ENCODE measurements at places on chromosomes 3 and 15.

DNA sequence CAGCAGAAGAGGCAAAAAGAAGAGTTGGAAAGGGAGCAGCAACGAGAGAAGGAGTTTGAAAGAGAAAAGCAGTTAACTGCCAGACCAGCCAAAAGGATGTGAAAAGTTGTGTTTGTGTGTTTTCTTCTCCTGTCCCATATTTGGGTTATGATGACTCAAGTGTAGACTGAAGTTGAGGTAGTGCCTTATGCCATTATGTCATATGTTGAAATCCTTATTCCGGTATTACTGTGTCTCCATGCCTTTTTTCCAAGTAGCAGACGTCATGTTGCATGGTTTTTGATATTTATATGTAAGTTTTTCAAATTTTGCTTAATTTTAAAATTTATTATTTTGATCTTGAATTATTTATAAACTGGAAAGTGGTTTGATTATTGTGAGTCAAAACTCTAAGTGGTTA lies 19.2 kb downstream of the BLOC1S6 start:
- no peak for DNase-seq

DNA sequence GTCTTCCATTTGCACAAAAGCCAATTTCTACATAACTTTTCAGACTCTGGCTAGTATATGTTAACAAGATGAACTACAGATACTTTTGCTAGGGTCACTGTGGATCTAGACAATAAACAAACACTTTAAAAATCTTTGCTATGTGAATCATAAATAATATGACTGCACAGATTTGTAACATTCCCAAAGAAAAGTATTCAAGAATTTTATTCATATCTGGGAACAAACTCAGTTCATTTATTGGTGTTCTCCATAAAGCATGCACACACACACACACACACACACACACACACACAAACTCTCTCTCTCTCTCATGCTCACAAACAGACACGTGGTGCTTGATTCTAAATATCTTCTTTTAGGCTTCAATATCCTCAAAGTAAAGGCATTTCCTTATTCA lies 18.8 kb upstream of the THRB start:
- DNase-seq, result no peak

DNA sequence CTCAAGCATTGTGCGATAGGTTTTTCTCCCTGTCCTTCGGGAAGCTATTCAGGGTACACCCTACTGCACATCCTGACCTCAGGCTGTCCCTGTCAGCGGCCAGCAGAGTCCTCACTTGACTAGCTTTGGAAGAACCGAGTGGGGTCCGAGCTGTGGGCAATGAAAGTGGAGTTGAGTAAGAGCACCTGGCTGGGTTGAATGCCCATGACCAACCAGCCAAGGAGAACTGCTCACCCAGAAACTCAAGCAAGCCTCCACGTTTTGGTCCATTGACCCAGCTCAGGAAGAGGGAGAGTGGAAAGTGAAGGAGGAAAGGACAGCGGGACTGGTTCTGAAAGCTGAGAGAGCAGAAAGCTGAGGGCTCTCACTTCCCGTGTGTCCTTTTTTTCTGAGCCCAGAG lies 36.0 kb upstream of the HDGFL3 start:
- no peak for DNase-seq

- no peak for DNase-seq
Observed at GRCh38 chr3:35263477-35263876, 375.8 kb upstream of the ARPP21 start.

GRCh38 chr3:160023476-160023875 lies 34.8 kb downstream of the IL12A start:
- DNase-seq, result no peak

DNA sequence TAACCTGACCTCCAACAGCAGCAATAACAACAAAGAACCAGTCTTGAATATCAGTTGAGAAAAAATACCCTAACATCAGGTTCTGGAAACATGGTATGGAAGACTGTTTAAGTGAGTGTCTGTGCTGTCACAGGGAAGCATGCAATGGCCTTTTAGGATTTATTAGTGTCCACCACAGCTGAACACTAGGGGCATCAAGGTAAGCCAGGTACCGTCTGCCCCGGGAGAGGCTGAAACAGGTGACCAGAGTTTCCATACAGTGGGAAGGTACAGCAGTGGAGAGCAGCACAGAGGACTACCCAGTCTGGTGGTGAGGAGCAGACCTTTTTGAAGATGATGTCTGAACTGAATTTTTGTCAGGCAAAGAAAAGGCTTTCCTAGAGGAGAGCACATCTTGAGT lies 18.4 kb downstream of the ZDHHC23 start:
- DNase-seq, result no peak

- DNase-seq, result no peak
Observed at GRCh38 chr3:13638927-13639326, 90.0 kb downstream of the FBLN2 start.

DNA sequence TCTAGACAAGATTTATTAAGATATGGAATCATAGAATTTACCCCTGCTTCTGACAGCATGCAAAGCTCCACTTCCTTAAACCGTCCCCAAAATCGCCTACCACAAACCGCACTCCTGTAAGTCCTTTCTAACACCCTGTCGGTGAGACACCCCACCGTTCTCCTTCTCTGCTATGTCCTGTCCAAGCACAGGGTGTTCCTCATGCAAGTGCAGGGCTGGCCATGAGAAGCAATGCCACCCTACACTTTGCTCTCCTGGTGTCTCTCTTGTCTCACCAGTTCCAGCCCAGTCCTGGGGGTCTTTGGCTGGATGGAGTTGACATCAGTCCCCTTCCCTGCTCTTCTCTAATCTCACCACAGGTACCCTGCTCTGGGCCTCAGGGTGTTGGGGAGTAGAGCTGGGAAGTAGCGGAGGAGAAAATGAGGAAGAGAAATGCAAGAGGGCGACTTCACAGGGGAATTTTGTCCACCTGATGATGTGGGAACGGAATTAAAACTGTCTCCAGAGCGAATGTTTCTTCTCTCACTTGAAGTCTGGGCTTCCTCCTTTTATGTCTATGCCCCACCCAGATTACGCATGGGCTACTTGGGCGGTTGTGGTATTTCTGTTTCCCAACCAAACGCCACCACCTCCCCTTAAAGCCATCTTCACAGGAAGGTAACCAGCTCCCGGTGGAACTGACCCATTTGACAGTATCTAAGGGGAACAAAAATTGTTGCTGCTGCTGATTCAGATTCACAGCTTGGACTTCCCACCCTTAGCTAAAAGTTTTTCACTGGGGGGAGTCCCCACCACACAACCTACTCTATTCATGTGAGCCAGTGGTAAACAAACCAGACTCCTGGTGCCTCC lies 49.9 kb downstream of the CASR start:
- no peak for DNase-seq

DNA sequence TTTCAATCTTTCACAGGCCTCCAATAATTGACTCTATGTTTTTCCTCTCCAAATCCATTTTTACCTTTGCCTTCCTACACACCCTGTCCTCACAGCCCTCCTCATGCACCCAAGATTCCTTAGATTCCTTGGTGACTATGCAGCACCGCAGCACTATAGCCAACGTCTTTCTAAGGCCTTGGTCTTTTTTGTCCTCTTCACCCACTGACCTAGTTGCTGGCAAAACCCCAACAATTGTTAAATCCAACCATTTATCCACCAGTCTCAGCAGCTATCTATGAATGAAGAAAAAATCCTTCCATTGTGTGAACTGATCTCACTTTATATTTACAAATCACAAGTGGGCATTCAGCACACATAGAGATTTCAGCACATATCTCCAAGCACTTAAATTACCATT lies 203.9 kb downstream of the VGLL3 start:
- no peak for DNase-seq

GRCh38 chr15:88100181-88100580 lies 156.4 kb downstream of the NTRK3 start:
- no peak for DNase-seq

DNA sequence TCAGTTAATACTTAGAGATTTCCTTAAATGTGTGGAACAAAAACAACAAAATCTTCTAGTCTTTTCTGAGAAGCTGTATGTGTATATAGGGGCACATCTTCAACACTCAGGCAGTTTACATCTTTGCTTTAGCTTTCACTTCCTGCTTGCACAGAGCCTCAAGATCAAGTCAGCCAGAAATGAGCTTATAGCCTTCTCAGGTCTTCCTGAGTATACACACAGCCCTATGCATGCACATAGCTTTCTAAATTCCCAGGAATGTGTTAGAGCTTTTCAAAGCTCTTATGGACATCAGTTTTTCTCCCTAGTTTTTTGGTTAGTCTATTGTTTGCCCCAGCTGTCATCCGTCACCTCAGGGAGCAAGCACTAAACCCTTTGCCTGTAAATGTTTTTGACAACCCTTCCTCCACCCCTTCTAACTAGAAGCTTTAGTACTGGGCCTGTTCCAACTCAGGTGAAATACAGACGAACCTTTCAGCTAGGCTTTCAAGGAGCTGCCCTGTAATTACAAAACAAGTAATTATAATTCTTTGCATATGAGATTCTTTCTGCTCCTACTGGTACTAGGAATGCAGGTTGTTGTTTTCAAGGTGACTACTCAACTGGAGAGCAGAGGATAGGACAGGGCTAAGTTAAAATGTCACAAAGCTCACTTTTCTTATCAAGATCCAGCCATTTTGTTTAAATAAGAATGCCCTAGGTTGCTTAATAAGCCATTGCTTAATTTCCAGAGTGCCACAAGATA lies 22.6 kb upstream of the MTMR10 start:
- DNase-seq, result no peak

Data from NCI-H345 (cell line).